Neural progenitor cell (in vitro differentiated cells): ENCODE measurements at places on chromosomes 1 and 21. TPM values are rescaled to one million over a fixed set of nuclear protein-coding genes. Genes with fewer than 3 reads are reported as not detected.

The LMOD1 gene
- 0.37 and 1.2 TPM in 2 replicates for total RNA-seq

The PARK7 gene
- total RNA-seq, result 193 and 214 TPM in 2 replicates

The SLC1A7 gene
- total RNA-seq, result not detected in 2 replicates

The CCDC185 gene
- not detected in 2 replicates for total RNA-seq

The ADGRL2 gene
- 201 and 270 TPM in 2 replicates for total RNA-seq

The CBS gene
- 56.9 and 118 TPM in 2 replicates for total RNA-seq

The TUFT1 gene
- 9.3 and 10.0 TPM in 2 replicates for total RNA-seq

The PDE9A gene
- total RNA-seq, result 40.2 and 41.0 TPM in 2 replicates

The HSD3B1 gene
- total RNA-seq, result not detected in 2 replicates

The MFSD2A gene
- 0.90 and 1.4 TPM in 2 replicates for total RNA-seq

The KCNT2 gene
- total RNA-seq, result 24.1 and 29.8 TPM in 2 replicates

DNA sequence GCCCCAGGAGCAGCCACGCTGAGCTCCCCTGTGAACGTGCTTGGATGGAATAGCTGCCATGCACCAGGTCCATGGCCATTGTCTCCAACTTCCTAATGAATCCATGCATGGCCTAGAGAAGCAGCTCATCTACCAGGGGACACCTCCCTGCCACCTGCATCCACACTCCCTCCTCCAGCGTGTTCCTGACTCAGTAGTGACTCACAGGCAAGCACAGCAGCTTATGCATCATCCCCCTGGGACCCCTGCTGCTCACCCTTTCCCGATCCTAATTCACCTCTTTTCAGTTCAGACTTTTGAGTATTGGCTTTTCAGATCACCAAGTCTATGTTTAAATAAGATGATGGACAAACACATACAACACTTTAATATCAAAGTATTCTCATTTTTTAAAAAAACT lies 39.9 kb upstream of the TADA1 start:
- DNase-seq, result peak; percentile 7

GRCh38 chr1:113913312-113913668 lies 8.2 kb downstream of the DCLRE1B start:
- no peak for DNase-seq

DNA sequence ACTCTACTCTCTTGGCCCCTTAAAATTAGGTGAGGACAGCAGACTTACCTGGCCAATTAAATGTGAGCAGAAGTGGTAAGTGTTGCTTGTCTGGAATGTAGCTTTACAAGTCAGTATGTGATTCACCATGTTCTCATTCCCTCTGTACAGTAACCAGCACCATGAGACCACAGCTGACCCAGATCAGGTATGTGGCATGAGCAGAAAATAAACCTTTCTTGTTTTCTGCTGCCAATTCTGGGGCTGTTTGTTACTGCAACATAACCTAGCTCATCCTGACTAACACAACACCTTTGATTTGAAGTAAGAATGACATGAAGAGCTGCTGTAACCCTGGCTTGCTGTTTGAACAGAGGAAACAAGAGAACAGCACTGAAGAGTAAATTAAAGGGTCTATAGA lies 24.9 kb downstream of the ITPKB start:
- no peak for DNase-seq

- no peak for DNase-seq
Observed at GRCh38 chr1:240538776-240539430, 73.1 kb downstream of the GREM2 start.

GRCh38 chr21:30943920-30944319 lies 62.5 kb upstream of the KRTAP11-1 start:
- DNase-seq, result no peak

- no peak for DNase-seq
Observed at GRCh38 chr21:16978309-16978895, 534.4 kb upstream of the CXADR start.

DNA sequence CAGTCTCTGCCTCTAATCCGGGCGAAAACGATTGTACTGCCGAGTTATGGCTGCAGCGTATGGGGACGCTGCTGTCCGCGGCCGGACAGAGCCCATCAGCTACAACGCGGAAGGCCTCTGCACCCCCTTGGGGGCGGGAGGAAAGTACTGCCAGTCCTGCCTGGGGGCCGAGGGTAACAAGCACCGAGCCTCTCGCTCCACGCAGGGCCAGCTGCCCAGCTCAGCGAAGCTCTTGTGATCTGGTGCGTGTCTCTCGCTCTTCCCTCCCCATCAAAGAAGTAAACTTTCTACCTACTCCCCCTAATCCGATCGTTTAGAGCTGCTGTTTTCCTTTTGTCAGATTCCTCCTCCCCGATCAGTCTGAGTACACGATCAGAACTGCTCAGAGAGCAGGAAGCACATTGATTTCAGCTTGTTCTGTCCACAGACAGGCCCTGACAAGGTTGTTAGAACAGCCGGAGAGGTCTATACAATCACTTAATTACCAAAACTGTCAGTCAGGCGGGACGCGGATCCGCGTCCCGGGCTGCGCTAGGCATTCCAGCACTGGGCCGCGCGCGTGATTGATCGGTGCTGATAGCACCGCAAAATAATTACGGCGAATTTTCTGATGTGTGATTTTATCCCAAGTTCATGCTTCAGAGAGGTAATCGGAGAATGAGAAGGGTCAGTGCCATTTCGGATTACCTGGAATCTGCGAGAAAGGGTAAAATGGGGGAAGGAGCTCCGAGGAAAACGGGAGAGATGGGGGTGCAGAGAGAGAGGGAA lies 8.7 kb upstream of the BARHL2 start:
- peak; percentile 81 for DNase-seq

- no peak for DNase-seq
Observed at GRCh38 chr1:175499595-175500382, 243.6 kb downstream of the TNR start.

GRCh38 chr1:21368515-21369289 lies 71.2 kb upstream of the NBPF3 start:
- DNase-seq, result peak; percentile 92

DNA sequence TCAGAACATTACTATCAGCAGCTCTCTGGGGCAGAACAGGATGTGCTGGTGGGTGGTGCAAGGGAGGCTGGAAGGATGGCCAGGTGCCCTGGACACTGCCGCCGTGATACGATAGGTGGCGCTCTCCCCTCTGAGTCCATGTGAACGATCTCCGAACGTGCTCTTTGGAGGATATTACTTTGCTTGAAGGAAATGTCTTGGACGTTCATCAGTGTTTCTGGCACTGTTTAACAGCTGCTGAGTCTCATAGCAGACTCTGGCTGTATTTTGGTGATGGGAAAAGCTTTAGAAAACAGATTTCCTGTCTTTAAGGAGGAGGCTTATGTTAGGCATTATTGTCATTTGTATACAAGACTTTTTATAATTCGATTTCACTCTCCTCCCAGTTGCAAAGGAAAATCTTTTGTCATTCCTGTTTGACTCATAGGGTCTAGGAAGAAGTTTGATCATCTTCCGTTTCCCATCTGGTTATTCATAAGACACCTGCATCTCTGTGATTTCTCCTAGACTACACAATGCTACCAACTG lies 386.2 kb upstream of the ADGRL2 start:
- DNase-seq, result peak; percentile 78

GRCh38 chr1:246161626-246162025 lies 345.5 kb downstream of the SMYD3 start:
- no peak for DNase-seq

GRCh38 chr1:70583522-70583921 lies 172.5 kb downstream of the CTH start:
- no peak for DNase-seq

- no peak for DNase-seq
Observed at GRCh38 chr1:25871704-25872494, 3.6 kb downstream of the PAQR7 start.
